ENCODE measurements at places on chromosomes 6 and 20.

GRCh38 chr20:19205981-19206396 is 6.5 kb upstream of the SLC24A3 start:
- peak; percentile 44 for DNase-seq

DNA sequence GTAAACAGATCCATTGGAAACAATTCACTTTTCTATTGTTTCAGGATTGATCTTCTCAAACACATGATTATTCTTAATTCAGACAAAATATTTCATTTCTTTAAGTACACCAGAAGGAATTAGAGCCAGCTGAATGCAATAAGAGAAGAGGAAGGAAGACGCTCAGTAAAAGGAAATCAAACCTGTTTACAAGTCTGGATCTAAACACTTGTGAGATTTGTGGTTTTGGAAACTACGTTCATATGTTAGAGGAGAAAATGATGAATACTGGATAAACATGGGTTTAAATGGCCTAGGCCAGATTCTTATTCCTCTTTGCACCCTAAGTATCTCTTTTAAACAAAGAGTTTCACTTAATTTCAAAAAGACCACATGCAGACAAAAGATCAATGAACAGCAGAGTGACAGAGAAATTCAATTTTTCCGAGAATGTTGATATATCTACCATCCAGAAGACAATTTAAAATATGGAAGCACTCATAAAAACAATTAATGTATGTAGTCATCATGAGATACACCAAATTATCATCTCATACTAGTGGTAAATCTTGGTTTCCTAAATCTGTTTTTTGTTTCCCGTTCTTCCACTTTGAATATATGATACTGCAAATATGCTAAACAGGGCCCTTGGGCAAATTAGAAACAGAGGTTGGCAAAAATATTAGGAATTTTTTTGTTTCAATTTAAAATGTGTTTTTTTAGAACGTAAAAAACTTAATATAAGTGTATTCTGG is 703.5 kb upstream of the CITED2 start:
- DNase-seq, result no peak

DNA sequence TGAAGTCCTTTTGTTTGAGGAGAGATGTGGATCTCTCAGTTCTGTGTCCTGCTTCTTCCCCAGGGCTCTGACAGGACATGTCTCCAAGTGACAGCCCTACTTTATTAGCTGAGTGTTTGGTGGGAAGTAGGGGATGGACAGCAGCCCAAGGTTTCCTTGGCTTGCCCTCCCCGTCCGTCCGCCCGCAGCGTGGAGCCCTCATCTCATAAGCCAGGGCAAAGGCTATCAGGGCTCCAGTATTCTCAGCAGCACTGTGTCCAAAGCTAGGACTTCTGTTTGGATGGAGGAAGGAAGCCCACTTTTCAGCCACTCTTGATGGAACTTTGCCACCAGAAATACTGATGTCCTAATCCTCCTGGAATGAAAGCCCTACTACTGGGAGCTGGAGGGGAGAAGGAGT is 13.6 kb downstream of the CDC5L start:
- DNase-seq, result no peak

GRCh38 chr6:149862922-149863697 is 1.0 kb downstream of the LRP11 start:
- no peak for DNase-seq

DNA sequence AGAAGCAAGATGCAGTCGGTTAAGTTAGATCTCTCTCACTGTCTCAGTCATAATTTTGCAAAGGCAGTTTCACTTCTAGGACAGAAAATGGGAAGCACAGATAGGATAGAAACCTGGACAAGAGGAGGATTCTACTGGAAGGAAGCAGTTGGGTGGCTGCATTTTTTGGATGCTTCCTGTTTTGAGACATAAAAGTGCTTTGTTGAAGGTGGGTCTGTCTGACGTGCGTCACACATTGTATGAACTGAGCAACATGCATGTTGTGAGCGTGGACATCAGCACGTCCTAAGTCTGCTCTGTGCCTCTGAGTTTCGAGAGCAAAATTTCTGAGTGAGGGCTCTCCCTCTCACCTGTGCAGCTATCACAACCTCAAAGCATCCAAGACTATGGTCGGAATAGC is 68.7 kb upstream of the SNX9 start:
- DNase-seq, result no peak

DNA sequence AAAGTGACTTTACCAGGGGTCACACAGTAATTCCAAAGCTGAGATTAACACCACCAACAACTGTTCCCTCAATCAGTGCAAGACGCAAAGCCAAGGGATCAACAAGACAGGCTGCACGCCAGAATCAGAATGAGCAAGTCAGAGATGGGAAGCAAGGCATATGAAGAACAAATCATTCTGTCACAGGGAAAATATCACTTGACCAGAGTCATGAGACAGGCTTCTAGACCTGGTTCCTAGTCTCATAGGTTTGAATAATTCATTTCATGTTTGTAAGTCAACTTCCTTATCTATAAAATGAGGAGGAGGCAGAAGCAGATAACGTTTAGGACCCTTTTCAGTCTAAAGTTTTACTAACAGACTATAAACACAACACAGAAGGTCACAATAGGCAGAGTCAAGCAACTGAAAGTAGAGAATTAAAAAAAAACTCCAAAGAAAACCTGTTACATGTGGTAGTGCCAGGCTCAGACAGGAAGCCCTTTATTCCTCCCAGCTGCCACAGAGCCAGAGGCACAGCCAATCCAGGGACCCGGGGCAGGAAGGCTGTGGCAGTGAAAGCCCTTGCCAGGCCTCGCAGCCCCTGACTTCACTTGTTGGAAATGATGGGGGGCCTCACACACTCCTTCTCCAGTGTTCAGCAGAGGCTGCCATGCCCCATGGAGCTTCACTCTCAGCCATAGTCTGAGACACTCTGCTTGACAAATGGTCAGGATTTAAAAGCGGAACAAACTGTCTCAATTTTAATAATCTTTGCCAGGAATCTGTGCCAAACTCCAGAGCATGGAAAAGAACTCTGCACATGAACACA is 29.2 kb upstream of the DST start:
- DNase-seq, result no peak

GRCh38 chr6:169293196-169293595 is 39.5 kb upstream of the THBS2 start:
- DNase-seq, result no peak

- DNase-seq, result no peak
Observed at GRCh38 chr20:63125838-63126601, 89.9 kb downstream of the YTHDF1 start.

DNA sequence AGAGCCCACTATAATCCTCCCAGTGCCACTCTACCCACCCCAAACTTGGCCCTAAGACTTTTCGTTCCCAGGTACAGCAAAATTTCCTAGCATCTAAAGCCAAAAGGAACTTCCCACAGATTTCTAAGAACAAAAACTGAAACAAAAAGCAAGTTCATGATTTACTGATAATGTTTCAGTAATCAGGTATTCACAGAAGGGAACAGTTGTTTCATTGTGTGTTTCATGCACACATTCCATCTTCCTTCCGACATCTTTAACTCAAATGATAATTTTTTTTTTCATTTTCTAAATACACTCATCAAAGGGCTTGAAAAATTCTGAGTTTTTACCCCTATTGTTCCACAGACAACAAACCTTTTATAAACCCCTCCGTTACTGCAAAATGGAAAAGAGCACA is 6.0 kb upstream of the BTN1A1 start:
- DNase-seq, result no peak

DNA sequence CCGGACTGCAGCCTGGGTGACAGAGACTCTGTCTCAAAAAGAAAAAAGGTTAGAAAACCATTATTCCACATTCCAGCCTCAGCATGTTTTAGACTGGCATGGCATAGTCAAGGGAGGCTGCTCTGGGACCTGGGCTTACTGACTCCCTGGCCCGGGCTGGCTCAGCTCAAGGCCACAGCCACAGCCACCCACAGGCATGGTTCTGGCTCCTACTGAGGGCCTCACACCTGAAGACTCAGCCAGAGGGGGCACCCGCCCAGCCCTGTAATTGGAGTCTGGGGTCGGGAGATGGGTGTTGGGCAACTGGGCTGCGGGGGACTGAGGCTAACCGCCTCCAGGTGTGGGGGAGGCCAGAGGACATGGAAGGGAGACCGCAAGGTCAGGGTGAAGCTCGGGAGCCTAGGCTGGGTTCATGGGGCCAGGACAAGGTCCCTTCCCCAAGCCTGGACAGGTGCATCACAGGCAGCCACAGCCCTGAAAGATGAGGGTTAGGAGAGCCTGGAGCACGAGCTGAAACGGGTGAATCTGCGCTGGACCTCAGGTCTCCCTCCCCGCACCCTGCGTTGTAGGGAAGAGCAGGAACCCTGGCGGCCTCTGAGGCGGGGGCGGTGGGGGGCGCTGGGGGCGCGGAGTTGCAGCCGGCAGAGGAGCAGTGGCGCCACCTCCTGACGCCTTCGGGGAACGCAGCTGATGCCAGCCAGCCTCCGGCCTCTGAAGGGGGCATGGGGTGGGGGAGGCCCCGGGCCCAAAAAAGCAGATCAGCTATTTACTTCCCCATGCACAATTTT is 67.7 kb upstream of the SRSF6 start:
- no peak for DNase-seq

- DNase-seq, result no peak
Observed at GRCh38 chr6:88813045-88813444, 150.4 kb downstream of the RNGTT start.

GRCh38 chr20:44054118-44054517 is 132.9 kb downstream of the JPH2 start:
- DNase-seq, result no peak

DNA sequence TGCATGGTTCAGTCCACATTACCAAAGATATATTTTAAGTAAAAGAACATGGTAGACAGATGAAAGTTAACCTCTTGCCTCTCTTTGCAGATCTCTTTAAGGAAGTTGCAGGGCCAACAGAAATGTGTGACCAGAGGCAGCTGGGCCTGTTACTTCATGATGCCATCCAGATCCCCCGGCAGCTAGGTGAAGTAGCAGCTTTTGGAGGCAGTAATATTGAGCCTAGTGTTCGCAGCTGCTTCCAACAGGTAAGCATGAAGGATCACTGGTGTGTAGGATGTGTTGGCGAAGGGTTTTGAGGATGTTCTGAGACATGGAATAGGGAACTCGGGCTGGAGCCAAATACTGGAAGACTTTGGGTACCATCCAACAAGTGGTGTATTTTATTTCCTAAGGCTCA is 508.6 kb downstream of the UTRN start:
- DNase-seq, result no peak

DNA sequence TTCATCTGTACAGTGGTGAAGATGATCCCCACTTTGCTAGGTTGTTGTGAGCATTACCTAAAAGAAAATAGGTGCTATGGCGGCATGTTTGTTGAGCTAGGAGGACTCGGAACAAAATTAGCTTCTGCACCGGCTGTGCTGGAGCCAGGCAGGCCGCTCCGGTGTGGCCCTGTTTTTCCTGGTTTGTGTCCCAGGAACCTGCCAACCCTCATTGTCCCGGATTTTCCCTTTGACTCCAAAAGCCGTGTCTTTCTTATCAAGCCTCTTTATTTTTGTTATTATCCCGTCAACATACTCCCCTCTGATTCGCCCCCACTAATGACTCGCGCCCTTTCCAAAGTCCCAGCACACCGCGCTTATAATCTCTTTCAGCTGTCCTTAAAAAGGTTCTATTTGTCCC is 117.0 kb downstream of the MYLK4 start:
- no peak for DNase-seq

- no peak for DNase-seq
Observed at GRCh38 chr20:42308171-42308570, 690.0 kb upstream of the CHD6 start.

DNA sequence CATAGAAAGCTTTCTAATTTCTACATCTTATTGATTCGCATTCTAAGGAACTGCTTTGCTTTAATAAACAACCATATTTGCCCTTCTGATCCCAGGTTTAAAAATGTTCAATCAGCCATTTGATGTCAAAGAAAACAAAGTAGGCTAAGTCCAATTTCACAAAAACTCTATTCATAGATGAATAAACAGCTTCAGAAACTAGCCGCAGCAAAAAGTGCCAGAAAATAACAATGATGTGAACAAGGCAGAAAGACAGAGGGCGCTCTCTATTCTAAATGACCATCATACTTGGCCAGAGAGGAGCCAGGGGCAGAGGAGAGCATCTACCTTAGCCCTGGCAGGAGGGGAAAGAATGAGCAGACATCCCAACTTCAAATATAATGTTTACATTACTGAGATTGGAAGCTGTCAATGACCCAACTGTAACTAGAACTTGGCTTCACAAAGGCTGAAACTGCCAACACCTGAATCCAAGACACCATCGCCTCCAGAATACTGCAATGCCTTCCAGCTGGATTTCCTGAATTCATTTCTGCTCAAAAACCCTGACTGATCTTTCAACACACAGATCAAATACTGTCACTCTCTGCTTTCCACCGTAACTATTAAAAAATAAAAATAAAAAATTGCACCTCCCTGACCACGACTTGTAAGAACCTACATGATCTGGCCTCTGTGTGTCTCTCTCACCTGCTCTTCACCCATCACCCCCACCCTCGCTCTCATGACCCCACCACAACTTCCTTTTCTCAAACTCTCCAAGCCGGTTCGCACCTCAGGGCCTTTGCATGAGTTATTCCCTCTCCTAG is 9.5 kb downstream of the CNKSR3 start:
- no peak for DNase-seq

GRCh38 chr6:155263373-155264063 is at the start of gene CLDN20:
Gene CLDN20 (plus strand): TSS chr6:155264013. CDS start chr6:155275720, 11,707 bp downstream.
- DNase-seq, result no peak

DNA sequence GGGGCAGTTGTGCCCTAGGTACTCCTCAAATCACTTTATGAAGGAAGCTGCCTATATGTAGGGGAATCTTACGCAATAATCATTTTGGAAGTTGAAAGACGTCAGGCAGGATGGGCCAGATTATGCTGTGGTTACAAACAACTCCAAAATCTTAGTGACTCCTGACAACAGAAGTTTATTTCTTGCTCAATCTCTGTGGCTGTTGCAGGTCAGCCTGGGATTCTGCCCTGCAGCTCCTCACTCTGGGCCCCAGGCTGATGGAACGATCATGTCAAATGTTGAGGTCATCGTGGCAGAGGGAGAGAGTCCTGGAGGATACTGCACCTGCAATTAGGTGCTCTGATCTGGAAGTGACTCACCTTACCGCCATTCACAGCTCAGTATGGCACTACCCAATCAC is 88.4 kb downstream of the ZDHHC14 start:
- no peak for DNase-seq

DNA sequence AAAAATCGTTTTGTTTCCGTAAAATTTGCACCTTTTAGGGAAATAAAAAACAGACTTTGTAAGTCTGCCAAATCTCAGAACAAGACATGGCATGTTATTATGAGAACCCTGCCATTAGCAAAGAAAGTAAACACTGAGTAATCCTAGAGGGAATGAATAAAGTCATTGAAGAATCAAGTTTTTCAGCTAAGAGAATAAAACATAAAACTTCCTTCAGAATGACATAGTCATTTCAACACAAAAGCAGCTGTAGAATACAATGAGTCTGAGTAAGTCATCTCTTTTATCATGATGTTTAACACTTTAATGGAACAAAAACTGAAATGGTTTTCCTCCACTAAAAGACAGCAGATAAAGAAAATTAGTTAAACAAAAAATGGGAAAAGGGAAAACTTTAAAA is 10.3 kb upstream of the DST start:
- DNase-seq, result no peak

DNA sequence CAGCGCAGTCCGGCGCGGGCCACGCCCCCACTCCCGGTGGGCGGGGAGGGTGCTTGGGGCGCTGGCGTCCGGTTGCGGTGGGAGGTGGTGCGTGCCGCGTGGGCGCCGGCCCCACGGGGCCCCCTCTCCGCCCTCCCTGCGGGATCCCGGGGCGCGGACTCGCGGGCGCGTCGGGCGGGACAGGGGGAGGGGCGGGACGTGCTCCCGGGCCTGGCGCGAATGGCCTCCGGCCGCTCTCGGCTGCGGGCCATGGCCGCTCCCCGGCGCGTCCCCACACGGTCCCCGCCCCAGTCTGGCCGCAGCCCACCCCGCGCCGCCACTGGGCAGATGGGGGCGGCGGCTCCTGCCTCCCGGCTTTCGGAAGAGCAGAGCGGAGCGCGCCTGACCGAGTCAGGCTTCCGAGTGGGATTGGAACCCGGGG is 771 bp upstream of the PPP1R3G start:
- no peak for DNase-seq
